ENCODE measurements at places on chromosomes 3 and 15.
A peak's percentile ranks its signal among the peaks of the same experiment; 100 is the strongest.

DNA sequence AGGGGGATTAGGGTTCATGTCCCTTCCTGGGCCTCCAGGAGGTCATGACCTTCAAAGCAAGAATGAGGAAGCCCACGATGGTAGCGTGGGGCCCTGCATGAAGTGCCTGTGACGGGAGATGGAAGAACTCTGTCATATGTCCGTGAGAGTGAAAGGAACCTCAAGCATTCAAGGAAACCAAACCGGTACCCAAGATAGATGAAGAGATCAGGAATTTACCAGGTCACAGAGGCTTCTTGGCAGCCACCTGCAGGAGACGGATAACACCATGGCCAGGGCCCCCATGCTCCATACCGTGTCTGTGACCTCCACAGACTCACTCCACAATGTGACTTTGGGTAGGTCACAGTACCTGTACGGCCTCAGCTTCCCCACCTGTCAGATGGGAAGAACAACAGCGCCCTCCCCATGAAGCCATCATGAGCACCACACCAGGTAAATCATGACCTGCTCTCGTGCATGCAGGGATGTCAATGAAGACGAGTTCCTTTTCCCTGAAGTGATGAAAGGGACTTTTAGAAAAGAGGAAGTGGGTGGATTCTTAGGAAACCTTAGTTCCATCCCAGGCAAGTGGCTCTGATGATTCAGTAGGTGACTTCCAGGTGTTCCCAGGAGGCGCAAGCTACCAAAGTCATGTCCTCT lies 23.3 kb upstream of the CYP11A1 start:
- H3K27ac ChIP-seq = no peak overlapping the region
- DNase-seq = no peak
- H3K27me3 ChIP-seq = no peaks in the 10 kb centered on the region
- H3K36me3 ChIP-seq = no peaks in the 10 kb centered on the region

GRCh38 chr3:44506961-44507360 lies 29.5 kb upstream of the ZNF445 start:
- H3K4me1 ChIP-seq = peaks cover 24% of the 10 kb centered on the region
- H3K27me3 ChIP-seq = no peaks in the 10 kb centered on the region
- no peak overlapping the region for H3K4me3 ChIP-seq
- H3K36me3 ChIP-seq = peaks cover 14% of the 10 kb centered on the region

- H3K4me1 ChIP-seq = no peaks in the 10 kb centered on the region
- no peaks in the 10 kb centered on the region for H3K36me3 ChIP-seq
- H3K4me3 ChIP-seq = no peak overlapping the region
- no peak for DNase-seq
- H3K27me3 ChIP-seq = peaks cover 4% of the 10 kb centered on the region
These were observed 36.0 kb upstream of the AADAC start for GRCh38 chr3:151777880-151778279.

GRCh38 chr3:81580355-81580754 lies 181.1 kb downstream of the GBE1 start:
- H3K36me3 ChIP-seq = no peaks in the 10 kb centered on the region
- H3K27ac ChIP-seq = no peak overlapping the region
- H3K4me3 ChIP-seq = no peak overlapping the region
- DNase-seq = no peak
- no peaks in the 10 kb centered on the region for H3K27me3 ChIP-seq
- H3K4me1 ChIP-seq = no peaks in the 10 kb centered on the region

- no peak overlapping the region for H3K4me3 ChIP-seq
- H3K4me1 ChIP-seq = no peaks in the 10 kb centered on the region
These were observed 694.5 kb upstream of the BCHE start for GRCh38 chr3:166531730-166532129.

GRCh38 chr3:48716508-48716981 lies 476 bp downstream of the IP6K2 start:
- H3K27me3 ChIP-seq = no peaks in the 10 kb centered on the region
- peak overlapping the region; percentile 89 for H3K4me3 ChIP-seq
- peak; percentile 8 for DNase-seq

- no peak overlapping the region for H3K27ac ChIP-seq
- DNase-seq = peak; percentile 8
- H3K4me3 ChIP-seq = no peak overlapping the region
These were observed 287.2 kb downstream of the CGGBP1 start for GRCh38 chr3:87771337-87772192.
